A549 treated with ZK216348 at 1 μM for 4 hours (cell line): ENCODE measurements at places on chromosomes 5 and 9. TPM values are rescaled to one million over a fixed set of nuclear protein-coding genes. Genes with fewer than 3 reads are reported as not detected.

Gene ANKRD20A1
- 0.60 to 1.8 TPM (median 1.3 TPM) in 5 replicates for total RNA-seq

Gene RELL2
- 2.2 to 5.2 TPM (median 3.9 TPM) in 5 replicates for total RNA-seq

Gene NKD2
- total RNA-seq: 12.5 to 20.1 TPM (median 19.8 TPM) in 5 replicates

Gene SPINK6
- 0.52 to 1.7 TPM (median 0.65 TPM) in 3 of 5 replicates, not detected in the others for total RNA-seq

Gene RETREG1
- 2.8 to 3.7 TPM (median 3.6 TPM) in 5 replicates for total RNA-seq

Gene SLC23A1
- total RNA-seq: 0.91 to 1.4 TPM (median 1.1 TPM) in 5 replicates

Gene CARTPT
- not detected in 5 replicates for total RNA-seq
